ENCODE measurements at places on chromosomes 16 and 17.

GRCh38 chr16:15450624-15451023 is 16.2 kb downstream of the BMERB1 start:
- DNase-seq, result no peak

DNA sequence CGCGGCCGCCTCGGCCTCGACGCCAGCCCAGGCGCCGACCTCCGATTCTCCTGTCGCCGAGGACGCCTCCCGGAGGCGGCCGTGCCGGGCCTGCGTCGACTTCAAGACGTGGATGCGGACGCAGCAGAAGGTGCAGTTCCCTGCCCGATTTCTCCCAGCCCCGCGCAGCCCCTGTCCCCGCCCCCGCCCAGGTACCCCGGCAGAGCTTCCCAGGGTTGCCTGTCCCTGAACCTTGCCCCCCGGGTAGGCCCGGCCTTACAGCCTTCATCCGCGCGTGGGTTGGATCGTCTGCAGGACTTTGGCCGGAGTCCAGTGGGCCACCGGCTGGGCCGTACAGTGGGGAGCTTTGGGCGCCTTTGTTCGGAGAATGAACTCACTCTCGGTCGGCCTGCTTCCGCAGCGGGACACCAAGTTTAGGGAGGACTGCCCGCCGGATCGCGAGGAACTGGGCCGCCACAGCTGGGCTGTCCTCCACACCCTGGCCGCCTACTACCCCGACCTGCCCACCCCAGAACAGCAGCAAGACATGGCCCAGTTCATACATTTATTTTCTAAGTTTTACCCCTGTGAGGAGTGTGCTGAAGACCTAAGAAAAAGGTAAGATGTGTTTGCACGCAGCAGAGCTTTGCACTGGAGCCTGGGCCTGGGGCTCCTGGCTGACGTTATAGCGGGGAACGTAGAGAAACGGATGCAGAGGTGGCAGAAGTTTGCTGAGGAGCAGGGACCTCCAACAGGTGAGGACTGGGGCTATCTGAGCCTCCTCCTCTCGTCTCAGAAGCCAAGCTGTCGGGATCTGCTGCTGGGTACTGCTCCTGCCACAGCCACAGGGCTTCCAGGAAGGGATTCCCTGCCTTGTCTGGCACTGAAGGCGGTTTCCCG is 593 bp downstream of the GFER start:
- DNase-seq, result no peak

DNA sequence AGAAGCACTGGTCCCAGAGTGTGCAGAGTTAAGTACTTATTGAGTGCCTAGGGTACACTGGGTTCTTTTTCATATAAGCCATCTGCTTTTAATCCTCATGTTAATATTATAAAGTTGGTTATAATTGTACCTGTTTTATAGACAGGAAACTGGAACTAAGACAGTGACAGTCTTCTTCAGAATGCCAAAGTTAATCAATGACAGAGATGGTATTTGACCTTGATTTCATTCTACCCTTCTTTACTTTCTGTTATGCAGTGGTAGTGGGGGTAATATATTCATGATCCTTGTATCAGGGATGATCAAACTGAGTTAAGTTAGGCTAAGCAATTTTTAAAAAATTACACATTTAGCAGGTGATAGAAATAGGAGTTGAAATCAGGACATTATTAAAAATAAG is 108.6 kb upstream of the GOT2 start:
- no peak for DNase-seq

DNA sequence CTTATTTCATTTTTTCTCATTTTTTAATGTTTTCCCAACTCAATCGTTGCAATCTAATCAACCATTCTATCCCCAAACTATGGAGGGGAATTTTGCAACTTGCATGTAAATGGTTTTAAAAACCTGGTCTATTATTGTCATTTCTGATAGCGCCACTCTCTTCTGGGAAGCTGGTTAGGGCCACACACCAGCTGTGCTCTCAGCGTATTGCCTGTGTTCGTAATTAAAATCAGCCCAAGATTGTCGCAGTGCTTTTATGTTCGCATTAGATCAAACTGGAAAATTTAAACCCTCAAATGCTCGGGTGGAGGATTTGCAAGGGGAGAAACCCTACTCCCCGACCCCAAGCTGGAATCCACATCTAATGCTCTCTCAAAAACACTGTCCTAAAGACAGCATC is 123.5 kb upstream of the CACNG5 start:
- no peak for DNase-seq

DNA sequence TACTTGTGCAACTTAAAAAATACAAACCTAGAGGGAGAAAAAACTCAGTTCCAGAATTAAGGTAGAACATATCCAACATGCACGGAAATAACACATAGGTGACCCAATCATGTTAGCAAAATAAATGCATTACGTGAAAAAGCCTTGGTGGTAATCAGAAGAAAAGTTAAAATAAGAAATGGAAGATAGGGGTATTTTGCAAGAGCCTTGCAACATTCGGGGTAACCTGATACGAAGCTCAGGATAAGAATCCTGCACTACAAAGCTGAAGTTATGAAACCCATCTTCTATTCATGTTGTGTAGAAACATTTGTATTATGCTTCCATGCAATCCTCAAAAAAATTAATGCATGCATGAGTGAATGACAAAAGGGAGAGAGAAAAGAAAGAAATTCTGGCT is 33.1 kb downstream of the CHCT1 start:
- no peak for DNase-seq

DNA sequence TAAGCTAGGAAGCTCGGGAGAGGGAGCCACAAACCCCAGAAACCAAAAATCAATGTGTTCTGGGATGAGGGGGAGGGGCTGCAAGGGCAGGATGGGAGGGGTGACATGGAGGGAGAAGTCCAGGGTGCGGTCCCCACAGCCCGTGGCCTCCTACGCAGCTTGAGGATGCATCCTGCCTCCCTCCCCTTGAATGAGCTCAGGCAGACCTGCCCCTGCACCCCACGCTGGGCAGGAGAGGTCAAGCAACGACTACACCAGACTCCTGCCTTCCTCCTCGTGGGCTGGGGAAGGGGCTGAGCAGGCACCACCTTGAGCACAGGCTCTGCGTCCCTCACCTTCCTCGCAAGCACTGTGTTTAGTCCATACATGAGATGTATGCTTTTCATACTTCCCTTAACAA is 3.9 kb downstream of the ANKRD13B start:
- DNase-seq, result no peak

GRCh38 chr16:67661101-67661761 is 471 bp downstream of the PARD6A start:
- DNase-seq, result peak; percentile 84

GRCh38 chr17:29129731-29130130 is 50.5 kb downstream of the MYO18A start:
- DNase-seq, result no peak

DNA sequence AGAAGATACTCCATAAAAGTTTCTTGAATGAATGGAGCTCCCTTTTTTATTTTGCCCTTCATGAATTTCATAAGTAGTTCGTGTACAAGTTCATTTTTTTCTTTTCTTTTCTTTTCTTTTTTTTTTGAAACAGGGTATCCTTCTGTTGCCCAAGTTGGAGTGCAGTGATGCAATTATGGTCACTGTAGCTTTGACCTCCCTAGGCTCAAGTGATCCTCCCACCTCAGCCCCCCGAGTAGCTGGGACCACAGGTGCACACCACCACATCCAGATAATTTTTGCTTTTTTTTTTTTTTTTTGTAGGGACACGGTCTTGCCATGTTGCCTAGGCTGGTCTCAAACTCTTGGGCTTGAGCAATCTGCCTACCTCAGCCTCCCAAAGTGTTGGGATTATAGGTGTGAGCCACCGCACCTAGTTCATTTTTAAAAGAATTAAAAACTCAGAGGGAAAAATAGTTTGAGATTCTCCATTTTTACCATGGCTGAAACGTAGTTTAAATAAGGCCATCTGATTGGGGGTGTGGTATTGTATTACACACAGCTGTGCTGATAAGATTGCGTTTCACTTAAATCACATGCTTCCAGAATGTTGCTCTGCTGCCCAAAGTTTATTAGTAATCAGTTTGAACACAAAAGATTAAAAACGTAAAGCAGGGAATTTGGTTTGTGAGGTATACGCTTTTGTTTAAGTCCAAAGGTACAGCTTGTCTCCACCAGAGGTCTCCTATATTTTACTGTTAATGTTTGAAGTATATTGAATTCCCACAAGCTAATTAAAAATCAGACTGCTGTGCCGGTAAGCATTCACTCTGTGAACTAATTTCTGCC is 154.1 kb downstream of the SOCS1 start:
- DNase-seq, result no peak

- no peak for DNase-seq
Observed at GRCh38 chr17:17988427-17988945, 15.8 kb downstream of the DRC3 start.

- no peak for DNase-seq
Observed at GRCh38 chr17:29004081-29004692, 1.6 kb downstream of the SEZ6 start.

GRCh38 chr17:63961355-63962212 is 11.1 kb downstream of the SCN4A start:
- peak; percentile 36 for DNase-seq

DNA sequence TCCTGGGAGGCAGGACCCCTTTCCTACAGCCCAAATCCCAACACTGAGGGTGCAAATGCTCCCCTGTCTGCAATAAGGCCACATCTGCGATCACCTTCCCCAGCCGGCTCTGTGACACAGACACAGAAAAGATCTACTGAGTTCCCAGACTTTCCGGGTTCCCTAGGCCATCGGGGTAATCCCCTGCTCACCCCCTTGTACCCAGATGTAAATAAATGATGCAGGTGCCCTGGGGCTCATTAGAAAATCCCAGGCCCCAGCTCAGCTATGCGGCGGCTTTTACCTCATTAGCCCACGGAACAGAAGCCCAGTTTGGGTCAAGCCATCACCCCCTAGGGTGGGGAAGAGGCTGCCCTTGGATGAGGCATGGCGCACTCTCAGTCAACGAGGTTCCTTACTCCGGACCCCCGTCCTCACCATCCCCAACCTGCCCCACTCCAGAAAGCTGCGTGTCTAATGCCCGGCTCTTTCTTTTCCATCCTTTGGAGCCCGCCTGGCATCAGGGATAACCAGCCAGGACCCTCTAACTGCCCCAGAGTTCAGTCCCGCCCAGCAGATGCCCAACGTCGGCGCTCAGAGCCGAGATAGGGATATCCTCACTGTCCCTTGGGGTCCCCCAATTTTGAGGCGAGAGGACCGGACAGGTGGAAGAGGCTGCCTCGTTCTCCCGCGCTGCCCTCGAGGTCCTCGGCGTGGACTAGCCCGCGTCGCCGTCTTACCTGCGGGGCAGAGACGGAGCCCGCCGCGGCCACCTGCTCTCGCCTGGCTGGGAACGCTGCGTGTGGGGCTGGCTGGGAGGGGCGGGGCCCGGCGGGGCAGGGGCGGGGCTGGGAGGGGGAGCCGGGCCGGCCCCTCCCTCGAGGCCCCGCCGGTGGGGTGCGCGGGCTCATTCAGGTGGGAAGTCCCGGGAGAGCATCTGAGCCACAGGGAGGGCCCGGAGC is at the start of gene ZNF385C:
Gene ZNF385C (minus strand): TSS at position 783 of the 941 bp plus-strand sequence. CDS start 35,417 bp downstream, outside the sequence.
- DNase-seq, result peak; percentile 51

- no peak for DNase-seq
Observed at GRCh38 chr17:73423806-73424205, 112.0 kb upstream of the CDC42EP4 start.

DNA sequence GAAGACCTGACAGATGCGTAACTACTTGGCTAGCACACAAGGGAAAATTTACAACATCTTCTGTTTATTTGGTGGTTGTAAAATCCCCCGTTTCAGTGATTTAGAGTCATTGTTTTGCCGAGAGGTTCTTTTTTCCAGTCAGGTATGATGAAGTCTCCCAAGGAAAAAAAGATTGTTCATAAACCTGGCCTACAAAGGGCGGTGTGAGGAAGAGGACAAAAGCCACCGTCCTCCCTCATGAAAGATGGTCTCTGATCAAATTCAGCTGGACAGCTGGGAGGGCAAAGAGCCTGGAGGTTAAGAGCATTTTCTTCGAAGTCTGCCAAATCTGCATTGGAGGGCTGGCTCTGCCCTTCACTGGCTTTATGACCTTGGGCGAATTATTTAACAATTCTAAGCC is 419.9 kb downstream of the HAPSTR1 start:
- DNase-seq, result no peak

DNA sequence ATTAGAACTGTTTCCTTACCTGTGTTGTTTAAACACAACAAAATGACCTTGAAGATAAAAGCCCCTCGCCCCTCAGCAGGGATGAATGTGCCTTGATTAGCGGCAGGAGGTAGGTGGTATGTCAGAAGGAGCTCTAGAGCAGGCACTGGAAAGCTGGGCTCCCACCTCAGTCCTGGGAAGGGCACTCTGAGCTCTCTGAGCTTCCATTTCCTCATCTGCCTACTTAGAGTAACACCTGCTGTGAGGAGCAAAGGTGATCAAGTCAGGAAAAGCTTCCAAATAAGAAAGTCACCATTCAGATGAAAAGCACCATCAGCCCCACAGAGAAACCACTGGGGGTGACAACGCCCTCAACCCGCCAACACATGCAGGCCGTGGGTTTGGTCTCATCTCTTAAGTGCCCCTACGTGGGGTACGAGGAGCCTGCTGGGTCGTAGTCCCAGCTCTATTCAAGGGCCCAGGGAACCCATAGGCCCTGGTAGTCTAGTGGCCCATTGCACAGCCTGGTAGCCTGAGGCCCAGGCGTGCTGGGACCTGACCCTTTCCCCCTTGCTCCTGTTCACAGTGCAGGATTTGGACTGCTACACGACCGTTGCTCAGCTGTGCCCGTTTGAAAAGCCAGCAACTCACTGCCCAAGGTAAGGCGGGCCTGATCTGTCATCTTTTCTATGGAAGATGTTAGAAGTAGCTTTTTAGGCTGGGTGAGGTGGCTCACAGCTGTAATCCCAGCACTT is 57.3 kb downstream of the CRISPLD2 start:
- DNase-seq, result no peak

DNA sequence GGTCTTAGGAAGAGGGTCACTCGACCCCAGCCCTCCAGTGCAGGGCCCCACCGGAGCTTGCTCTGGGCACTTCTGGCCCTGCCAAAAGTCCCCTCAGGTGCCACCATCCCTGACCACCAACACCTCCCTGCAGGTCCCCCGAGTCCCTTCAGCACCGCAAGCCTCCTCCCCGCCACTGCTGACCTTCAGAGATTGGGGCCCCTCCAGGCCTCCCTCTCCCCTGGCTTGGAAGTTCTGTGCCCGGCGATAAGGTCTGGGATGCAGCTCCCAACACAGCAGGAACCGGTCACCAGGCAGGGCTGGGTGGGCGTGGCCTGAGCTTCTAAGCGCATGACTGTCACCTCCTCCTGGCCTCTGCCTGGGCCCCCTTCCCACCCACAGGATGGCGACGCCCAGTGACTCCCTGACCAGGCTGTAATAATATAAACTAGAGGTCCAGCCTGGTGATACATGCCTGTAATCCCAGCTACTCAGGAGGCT is 11.2 kb downstream of the PIEZO1 start:
- peak; percentile 55 for DNase-seq

- DNase-seq, result peak; percentile 18
Observed at GRCh38 chr16:68884861-68885720, 41.8 kb downstream of the TANGO6 start.

All from retina (tissue), 1 donor.